ENCODE measurements at places on chromosomes 16 and 17.

DNA sequence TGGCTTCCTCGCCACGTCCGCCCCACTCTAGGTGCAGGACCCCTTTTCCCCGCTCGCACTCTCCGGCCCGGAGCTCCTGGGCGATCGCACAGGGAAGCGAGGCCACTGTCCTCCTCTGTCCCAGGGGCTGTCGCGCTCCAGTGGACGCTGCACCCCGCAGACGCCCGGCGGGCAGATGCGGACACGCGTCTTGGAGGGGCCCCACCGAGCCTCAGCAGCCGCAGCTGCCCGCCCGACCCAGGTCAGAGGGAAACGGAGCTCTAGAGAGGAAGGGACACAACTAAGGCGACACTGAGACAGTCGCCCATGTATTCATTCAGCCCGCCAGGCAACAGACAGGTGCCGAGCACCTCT, 726 bp upstream of the SLC13A5 start:
- DNase-seq, result no peak

- DNase-seq, result no peak
Observed at GRCh38 chr17:41913798-41914197, 5.0 kb downstream of the ACLY start.

GRCh38 chr16:87461466-87461991, 31.3 kb downstream of the ZCCHC14 start:
- DNase-seq, result peak; percentile 97

DNA sequence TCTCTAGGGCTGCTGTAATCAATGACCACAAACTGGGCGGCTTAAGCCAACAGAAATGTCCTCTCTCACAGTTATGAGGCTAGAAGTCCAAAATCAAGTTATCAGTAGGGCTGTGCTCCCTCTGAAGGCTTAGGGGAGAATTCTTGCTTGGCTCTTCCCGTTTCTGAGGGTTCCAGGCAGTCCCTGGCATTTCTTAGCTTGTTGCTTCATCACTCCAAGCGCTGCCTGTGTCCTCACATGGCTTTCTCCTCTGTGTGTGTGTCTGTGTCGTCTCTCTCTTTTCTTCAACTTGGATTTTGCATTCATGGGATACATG, 13.7 kb upstream of the CDC42EP4 start:
- no peak for DNase-seq

GRCh38 chr16:66513111-66513723, 36.7 kb downstream of the TK2 start:
- DNase-seq, result peak; percentile 97

DNA sequence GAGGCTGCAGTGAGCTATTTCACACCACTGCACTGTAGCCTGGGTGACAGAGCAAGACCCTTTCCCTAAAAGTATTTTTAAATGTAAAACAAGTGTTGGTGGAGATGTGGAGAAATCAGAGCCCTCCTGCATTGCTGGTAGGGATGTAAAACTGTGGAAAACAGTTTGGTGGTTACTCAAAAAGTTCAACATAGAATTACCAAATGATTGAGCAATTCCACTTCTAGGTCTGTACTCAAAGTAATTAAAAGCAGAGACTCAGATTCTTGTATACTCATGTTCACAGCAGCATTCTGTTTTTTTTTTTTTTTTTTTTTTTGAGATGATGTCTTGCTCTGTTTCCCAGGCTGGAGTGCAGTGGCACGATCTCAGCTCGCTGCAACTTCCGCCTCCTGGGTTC, 141.8 kb downstream of the PITPNC1 start:
- DNase-seq, result no peak

DNA sequence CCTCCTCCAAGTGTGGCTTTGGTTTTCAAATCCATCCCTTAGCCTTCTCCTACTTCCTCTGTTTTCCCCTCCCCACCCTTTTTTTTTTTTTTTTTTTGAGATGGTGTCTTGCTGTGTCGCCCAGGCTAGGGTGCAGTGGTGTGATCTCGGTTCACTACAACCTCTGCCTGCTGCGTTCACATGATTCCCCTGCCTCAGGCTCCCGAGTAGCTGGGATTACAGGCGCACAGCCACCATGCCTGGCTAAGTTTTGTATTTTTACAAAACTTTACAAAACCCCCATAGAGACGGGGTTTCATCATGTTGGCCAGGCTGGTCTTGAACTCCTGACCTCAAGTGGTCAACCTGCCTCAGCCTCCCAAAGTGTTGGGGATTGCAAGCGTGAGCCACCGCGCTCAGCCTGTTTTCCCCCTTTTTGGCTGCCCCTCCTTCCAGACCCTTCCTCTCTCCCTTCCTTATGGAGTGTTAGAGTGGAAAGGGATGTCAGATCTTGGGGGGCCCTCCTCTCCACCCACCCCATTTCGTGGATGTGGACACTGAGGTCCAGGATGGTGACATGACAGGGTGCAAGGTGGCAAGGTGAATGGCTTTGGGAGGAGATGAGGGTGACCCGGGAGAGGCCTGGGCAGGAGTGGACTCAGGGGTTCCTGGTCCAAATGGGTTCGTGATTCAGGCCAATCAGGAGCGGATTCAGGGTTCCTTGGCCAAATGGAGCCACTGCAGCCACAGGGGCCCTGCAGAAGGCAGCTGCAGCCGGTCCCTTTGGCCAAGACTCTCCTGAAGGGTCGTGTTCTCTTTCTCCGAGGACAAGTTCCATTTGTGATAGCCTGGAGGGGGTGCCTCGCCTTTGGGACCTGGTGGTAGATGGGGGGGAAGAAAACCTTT, 4.8 kb downstream of the ABCC1 start:
- DNase-seq, result no peak

GRCh38 chr16:3149630-3150345, 15.0 kb downstream of the ZNF213 start:
- peak; percentile 72 for DNase-seq

DNA sequence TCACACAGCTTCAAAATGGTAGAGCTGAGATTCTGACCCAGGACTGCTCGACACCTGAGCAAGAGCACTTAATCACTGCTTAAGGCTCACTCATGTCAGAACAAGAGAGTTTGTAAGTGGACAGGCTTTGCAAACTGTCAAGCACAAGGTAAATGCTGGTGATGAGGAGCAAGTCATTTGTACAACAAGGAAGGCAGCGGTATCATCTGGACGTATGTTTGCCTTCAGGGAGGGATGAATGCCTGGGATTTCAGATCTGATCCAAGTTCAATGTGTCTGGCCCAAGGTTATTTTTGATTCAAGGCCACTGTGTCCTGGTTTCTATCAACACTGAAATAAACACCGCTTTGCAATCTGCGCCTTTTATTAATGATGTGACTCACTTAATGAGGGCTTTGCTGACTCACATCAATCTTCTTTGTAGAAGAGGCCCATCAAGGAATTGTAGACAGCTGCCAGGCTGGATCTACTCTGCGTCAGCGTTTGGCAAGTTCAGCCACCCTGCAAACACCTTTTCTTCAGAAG, 174.4 kb upstream of the HS3ST3A1 start:
- no peak for DNase-seq

DNA sequence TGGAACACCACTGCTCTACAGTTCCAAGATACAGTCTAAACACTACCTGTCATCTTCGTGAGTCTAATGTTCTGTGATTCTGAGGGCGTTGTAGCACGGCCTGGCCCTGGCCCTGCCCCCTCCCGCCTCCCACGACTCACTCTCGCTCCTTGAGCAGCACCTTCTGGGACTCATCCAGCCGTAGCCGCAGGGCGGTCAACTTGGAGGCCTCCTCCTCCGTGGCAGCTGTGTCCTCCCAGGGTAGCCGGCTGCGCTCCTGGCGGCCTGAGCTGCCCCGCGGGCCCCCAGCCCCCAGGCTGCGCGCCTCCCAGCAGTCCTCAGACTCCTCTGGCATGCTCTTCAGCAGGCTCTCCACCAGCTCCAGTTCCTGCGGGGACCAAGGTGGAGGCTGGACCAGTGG, 10.6 kb downstream of the CCDC102A start:
- peak; percentile 65 for DNase-seq
